ENCODE measurements at places on chromosomes 12 and 14.

GRCh38 chr14:56273951-56274350 is 155.7 kb downstream of the PELI2 start:
- DNase-seq, result no peak

DNA sequence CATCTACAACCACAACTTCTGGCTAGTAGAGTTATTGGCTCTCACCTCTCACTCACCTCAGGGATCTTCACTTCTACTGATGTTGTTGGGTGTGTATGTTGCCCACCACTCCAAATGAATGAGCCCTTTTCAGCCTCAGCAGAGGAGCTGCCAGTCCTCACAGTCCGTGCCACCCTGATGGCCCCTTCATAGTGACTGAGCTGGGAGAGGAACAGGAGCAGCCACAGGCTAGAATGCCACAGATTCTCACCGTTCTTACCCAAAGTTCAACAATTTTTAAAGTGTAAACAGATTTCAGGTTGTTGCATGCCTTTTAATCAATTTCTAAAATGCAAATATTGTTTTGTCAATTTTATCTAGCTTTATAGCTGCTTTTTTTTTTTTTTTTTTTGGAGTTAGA is 74.5 kb upstream of the DNM1L start:
- DNase-seq, result no peak

DNA sequence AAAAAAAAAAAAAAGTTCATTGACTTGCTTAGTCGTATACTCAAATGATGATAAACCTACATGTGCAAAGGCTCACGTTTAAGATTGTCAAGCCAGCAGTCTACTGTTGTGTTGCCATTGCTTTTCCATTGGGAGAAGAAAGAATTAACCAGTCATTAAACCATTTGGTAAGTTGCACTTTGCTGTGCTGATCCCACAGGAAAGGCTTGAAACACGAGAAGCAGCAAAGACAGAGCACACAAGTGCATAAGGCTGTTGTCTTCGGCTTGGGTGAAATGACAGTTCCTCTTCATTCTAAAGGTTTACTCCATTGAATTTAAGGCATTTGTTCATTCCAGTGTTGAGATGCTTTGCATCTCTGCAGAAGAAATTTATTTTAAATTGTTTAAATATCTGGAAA is 50.1 kb downstream of the ZC3H14 start:
- no peak for DNase-seq

DNA sequence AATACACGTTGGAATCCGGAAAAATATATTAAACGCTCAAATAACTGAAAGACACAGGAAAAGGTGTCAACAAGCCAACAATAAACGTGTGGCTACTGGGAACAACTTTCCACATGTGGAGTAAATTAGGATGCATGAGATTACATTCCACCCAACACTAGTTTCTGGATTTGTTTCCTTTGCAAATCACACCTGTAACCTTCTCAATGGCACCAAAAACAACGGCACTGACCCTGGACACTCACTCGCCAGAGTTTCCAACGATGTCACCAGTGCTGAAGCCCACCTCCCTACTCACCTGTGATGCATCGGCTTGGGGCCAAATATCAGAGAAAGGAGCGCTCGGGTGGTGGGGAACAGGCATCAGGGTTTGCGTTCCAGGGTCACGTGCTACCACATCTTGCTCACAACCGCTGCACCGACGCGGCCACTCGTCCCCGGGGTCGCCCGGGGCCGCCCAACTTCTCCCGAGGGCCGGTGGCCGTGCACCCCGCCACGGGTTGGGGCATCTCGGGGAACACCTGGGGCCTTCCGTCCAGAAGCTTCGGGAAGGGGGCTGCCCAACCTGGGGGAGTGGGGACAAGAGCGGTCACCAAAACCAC is 629 bp downstream of the PRDM4 start:
- DNase-seq, result no peak

- no peak for DNase-seq
These were observed 127.2 kb upstream of the RGS6 start for GRCh38 chr14:71804992-71805391.
